ENCODE measurements at places on chromosomes 7 and 10.

GRCh38 chr10:83127942-83128575 lies 1011.2 kb upstream of the GHITM start:
- no peak for DNase-seq

GRCh38 chr10:22345301-22346095 lies at the start of gene SPAG6:
TSS of gene SPAG6 (plus strand) at chr10:22345496. CDS start at chr10:22345612, 116 bp downstream.
- DNase-seq: peak; percentile 91

GRCh38 chr10:126500866-126501265 lies 112.6 kb upstream of the ADAM12 start:
- DNase-seq: no peak

DNA sequence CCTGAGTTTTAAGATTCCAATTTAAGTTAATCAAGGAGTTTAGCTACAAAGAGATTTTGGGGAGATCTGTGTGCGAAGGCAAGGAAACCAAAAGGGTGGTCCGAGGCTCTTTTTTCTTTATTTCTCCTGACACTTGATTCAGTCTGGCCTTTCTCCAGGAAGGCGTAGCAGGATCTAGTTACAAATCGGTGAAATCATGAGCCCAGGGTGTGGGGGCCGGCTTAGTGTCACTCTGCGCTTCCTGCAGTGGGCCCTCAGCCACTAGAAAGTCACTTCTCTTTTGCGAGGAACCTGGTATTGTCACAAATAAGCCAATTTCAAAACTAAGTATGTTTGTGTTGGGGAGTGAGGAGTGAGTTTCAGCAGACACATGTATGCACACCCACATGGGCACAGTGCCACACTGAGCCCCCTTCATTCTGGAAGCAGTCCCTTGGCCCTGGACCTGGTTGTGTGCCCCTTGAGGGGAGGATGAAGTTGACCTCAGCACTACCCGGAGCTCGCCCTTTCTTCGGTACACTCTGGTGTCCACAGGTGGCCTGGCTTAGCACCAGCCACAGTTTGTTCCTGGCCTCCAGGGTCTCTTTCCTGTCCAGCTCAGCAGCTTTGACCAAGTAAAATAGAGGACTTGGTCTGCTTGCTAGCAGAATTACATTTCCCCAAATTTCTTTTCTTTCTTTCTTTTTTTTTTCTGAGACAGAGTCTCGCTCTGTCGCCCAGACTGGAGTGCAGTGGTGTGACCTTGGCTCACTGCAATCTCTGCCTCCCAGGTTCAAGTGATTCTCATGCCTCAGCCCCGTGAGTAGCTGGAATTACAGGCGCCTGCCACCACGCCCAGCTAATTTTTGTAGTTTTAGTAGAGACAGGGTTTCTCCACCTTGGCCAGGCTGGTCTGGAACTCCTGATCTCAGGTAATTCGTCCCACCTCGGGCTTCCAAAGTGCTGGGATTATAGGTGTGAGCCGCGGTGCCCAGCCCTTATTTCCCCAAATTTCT lies 84.0 kb upstream of the BTBD16 start:
- no peak for DNase-seq

DNA sequence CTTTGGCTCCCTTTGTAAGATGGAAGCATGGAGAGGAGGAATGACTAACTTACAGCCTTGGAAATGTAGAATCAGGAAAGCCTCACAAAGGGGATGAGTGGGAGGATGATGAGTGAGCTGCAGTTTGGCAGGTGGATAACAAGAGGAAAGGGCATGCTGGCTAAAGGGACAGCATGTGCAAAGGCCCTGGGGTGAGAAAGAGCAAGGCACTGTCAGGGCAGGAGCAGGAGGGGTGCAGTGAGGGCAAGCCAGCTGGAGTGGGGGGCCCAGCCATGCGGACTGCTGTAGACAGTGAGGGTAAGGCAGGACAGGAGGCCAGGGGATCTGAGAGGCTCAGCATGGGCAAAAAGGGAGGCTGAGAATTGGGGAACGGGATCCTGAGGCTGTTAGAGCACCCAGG lies 20.5 kb downstream of the TLL2 start:
- DNase-seq: peak; percentile 20

DNA sequence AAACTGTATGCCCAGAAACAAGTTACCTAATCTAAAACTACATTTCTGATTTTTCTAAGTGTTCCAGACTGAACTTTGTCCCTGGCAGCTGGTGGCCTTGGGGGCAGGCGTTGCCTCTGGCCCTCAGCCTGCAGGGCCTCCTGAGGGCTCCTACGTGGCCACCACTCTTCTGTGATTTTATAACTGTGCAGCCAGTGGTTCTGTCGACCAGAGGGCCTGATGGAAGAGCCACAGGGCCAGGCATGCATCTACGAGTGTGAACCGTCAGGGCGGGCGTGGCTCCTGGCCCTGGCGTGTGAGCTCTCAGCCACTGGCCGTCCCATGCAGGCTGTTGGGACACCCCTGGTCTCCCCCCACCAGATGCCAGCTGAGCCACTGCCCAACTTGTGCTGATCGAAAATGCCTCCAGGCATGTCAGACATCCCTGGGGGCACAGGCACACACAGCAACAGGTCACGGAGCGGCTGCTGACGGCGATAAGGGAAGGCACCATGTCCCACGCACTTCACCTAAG lies 173.4 kb downstream of the ZMYND11 start:
- no peak for DNase-seq

- DNase-seq: no peak
Measured at GRCh38 chr10:119772334-119772733, 46.5 kb downstream of the INPP5F start.

GRCh38 chr10:112370424-112370819 lies 3.5 kb upstream of the ACSL5 start:
- DNase-seq: peak; percentile 23

DNA sequence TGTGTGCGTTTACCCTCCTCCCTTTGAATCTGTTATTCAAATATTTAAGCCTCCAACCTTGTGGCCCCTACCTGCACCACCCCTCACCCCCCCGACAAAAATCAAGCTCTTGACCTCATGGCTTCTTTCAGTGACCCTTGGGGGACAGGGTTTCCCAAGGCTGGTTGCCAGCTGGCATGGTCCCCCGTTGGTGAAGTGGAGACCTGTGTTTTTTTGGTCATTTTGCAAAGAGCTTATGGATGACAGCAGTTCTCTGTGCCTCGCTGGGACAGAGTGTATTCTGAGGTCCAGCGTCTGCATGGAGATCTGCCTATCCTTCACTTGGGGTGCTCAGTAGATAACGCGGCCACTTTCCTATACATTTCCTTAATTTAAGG lies 111.0 kb downstream of the TCF7L2 start:
- no peak for DNase-seq

- no peak for DNase-seq
Measured at GRCh38 chr10:102334101-102334500, 61.4 kb upstream of the NFKB2 start.

- no peak for DNase-seq
Measured at GRCh38 chr7:156611014-156612010, 29.3 kb upstream of the RNF32 start.

DNA sequence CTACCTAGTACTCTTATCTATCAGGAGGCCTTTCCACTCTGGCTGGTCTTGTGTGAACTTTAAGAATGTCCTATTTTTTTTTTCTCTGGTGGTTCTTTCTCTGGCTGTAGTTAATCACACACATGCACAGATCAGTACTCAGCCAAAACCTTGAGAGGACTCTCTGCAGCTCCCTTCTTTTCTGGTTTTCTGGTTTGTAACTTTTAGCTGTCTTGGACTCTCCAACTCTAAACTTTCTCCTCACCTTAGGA lies 54.9 kb upstream of the HELLS start:
- no peak for DNase-seq

GRCh38 chr10:21047096-21047495 lies 150.0 kb upstream of the NEBL start:
- no peak for DNase-seq

DNA sequence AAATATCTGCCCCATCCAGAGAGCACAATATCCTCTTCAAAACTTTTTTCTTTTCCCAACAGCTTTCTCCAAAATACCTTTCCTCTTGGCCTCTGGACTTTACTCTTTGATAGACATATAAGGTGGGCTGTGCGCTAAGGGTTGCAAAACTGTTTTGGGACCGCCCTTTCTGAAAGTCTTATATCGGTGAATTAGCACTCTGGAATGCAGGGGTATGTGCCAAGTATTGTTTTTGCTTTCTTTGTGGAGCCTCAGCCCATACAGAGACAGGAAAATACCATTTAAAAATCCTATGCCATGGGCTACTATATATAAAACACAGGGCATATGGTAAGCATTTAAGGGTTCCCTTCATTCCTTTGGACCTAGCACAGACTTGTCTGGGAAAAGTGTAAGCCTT lies 37.7 kb downstream of the PPP1R17 start:
- no peak for DNase-seq

GRCh38 chr7:33705333-33705833 lies 200.0 kb upstream of the BMPER start:
- peak; percentile 93 for DNase-seq

- no peak for DNase-seq
Measured at GRCh38 chr7:117982071-117983055, 109.1 kb upstream of the CTTNBP2 start.

GRCh38 chr7:8147760-8148463 lies 114.1 kb downstream of the ICA1 start:
- no peak for DNase-seq

- no peak for DNase-seq
Measured at GRCh38 chr10:76068856-76069255, 637.4 kb downstream of the LRMDA start.

GRCh38 chr10:122115874-122116273 lies 126.9 kb downstream of the TACC2 start:
- DNase-seq: no peak
